Thoracic aorta (tissue), 2 donors: ENCODE measurements at places on chromosomes 12 and 14. TPM values are rescaled to one million over a fixed set of nuclear protein-coding genes. Genes with fewer than 3 reads are reported as not detected.

DNA sequence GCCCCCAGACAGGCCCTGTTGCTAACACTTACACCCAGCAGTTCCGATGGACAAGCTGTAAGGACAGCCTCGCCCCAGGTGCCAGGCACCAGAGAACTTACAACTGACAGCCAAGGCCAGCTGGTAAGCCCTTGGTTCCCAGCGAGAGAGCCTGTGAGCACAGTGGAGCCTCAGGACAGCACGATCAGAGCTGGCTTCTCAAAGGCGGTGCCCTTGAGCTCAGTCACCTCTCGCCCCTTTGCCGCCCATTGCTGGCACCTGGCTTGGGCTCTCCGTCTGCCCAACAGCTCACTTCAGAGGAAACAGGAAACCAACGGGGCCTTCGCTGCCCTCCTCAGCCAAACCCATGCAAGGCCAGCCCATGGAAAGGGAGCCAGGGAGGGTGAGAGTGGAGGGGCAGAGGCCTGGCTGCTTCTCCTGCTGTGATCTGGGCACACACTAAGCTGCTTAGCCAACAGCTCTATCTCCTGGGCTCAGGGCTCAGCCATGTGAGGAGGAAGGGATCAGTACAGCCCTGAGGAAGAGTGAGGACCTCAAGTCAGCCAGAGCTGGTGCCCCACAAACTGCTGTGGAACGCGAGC, 98.5 kb downstream of the SINHCAF start:
- H3K27ac ChIP-seq: no peak overlapping the region
- H3K4me1 ChIP-seq: peaks cover 8% of the 10 kb centered on the region
- H3K4me3 ChIP-seq: no peak overlapping the region
- H3K36me3 ChIP-seq: no peaks in the 10 kb centered on the region
- DNase-seq: no peak

DNA sequence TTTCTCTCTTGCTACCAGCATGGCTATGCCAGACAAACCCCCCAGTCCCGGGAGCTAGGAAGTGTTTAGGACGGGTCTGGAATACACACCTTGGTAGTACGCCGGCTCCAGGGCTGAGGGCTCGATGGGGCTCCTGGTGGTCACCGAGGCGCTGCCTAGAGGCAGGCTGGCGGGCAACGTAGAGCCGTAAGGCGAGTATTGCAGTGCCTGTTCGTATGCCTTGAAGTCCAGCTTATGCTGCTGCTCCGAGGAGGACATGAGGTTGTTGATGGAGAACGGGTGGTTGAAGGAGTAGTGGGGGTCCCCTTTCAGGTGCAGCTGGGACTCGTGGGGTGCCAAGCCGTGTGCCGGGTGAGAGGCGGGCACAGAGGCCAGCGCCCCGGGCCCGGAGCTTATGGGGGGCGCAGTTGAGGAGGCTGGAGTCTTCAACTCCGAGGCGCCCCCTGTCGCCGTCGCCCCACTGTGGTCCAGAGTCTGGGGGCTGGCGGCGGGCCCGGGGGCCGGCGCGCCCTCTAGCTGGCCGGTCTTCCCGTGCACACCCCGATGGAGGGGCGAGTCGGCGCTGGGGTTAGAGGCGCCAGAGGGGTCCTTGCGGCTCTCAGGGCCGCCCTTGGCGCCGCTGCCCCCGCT, 3.6 kb downstream of the FOXA1 start:
- H3K4me1 ChIP-seq: peaks cover 6% of the 10 kb centered on the region
- H3K27ac ChIP-seq: no peak overlapping the region
- H3K36me3 ChIP-seq: no peaks in the 10 kb centered on the region
- peaks cover 55% of the 10 kb centered on the region for H3K27me3 ChIP-seq

Gene IL23A
- not detected for total RNA-seq

DNA sequence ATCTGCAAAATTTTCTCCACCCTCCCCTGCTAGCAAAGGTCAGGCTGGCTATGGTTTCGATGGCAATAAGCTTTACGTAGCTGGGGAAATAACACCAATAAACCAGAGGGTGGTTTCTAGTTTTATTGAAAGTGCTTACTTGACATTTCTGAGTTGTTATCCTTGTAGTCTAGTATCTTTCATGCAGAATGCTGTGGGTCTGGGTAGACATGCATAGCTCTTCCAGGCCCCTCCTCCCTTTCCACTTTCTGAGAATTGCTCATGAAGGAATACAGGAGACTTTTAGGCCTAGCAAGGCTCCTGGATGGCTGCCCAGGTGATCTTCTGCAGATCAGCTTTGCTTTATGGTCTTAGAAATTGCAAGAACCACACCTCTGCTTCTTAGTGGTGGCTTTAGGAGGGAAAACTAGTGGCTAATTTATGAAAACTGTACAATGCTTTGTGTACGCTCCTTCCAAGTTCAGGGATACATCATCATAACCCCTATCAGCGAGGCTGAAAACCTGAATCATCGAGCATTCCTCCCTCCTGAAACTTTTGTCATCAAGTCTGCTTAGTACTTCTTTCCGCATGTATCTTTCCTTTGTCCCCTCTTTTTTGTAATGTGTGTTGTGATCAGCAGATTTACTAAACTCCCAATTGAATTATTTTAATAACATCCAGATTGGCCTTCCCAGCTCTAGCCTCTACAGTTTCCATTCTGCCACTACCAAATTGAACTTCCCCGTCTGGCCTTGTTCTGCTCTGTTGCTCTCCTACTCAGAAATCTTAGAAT, 473.0 kb downstream of the RAD51B start:
- H3K27ac ChIP-seq: no peak overlapping the region
- no peaks in the 10 kb centered on the region for H3K27me3 ChIP-seq
- H3K4me1 ChIP-seq: peaks cover 4% of the 10 kb centered on the region
- H3K36me3 ChIP-seq: no peaks in the 10 kb centered on the region
- no peak overlapping the region for H3K4me3 ChIP-seq
- DNase-seq: no peak

DNA sequence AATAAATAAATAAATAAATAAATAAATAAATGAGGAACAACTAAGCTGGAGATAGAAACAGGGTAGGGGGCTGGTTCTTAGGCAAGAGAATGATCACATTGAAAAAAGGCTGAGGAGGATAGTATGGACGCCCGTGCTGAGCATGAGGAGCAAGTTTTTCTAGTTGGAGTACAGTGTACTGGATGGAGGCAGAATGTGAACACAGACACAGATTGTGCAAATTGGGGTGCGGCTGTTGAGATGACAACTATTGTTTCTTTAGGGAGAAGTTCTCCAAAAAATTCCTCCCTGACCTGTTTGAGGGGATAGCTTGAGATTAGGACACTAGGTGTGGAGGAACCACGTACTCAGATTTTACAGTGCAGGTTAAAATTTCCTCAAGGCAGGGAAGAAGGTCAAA, 979 bp upstream of the BIN2 start:
- H3K27ac ChIP-seq: no peak overlapping the region
- no peaks in the 10 kb centered on the region for H3K27me3 ChIP-seq
- H3K4me1 ChIP-seq: no peaks in the 10 kb centered on the region
- DNase-seq: no peak

- H3K27ac ChIP-seq: no peak overlapping the region
- H3K36me3 ChIP-seq: no peaks in the 10 kb centered on the region
- H3K4me3 ChIP-seq: no peak overlapping the region
- DNase-seq: no peak
Measured at GRCh38 chr14:99995700-99996356, 69.4 kb upstream of the EVL start.

Gene TPPP2
- not detected for total RNA-seq

Gene KRT7
- total RNA-seq: 24.1 TPM

DNA sequence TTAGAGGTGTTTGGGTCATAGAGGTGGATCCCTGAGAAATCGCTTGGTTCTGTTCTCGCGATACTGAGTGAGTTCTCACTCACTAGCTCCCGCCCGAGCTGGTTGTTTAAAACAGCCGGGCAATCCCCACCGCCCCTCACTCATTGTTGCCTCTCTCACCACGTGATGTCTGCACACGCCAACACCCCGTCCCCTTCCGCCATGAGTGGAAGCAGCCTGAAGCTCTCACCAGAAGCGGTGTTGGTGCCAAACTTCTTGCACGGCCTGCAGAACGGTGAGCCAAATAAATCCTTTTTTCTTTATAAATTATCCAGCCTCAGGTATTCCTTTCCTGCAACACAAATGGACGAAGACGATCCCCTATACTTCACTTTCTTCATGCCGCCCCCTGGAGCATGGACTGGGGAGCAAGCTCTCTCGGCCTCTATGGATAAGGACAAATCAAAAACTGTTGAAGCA, 45.4 kb upstream of the CCND2 start:
- H3K27me3 ChIP-seq: no peaks in the 10 kb centered on the region
- no peaks in the 10 kb centered on the region for H3K36me3 ChIP-seq
- no peaks in the 10 kb centered on the region for H3K4me1 ChIP-seq
- H3K4me3 ChIP-seq: no peak overlapping the region
- H3K27ac ChIP-seq: no peak overlapping the region

GRCh38 chr14:38073641-38074040, 134.1 kb upstream of the SSTR1 start:
- H3K27me3 ChIP-seq: no peaks in the 10 kb centered on the region
- no peaks in the 10 kb centered on the region for H3K36me3 ChIP-seq
- DNase-seq: no peak
- no peak overlapping the region for H3K27ac ChIP-seq

DNA sequence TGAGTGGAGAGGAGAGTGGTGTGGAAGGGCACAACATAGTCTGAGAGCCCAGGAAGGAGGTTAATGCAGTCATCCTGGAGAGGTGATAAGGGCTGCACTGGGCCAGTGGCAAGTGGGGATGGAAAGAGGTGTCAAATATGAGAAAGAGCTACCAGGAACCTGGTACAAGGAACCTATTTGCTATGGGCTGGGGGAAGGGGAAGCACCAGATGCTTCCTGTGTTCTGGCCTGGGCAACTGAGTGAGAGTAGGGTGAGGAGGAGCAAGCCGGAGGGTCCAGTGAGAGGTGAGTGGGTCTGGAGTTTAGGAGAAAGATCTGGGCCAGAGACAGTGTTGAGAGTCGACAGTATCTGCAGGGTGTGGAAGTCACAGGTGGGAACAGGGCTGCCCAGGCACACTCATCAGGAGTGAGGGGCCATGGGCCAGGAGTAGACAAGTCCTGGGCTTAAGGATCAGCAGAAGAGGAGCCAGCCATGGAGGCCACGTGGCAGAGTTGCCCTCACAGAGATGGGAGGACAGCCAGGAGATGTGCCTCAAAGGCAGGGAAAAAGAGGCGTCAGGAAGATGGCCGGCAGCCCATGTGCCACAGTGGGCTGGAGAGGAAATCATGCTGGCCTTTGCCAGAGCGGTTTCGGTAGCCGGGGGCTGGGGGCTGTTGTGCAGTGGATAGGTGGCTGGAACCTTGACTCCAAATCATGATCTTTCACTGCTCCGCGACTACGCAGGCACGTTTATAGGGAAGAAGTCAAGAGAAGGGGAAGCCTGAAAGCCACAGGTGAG, 2.9 kb upstream of the AQP6 start:
- H3K4me3 ChIP-seq: no peak overlapping the region
- H3K4me1 ChIP-seq: peaks cover 24% of the 10 kb centered on the region
- no peak overlapping the region for H3K27ac ChIP-seq
- no peak for DNase-seq
- H3K36me3 ChIP-seq: no peaks in the 10 kb centered on the region

Gene CFAP251
- total RNA-seq: 3.4 TPM

Gene RTN1
- 129 TPM for total RNA-seq

DNA sequence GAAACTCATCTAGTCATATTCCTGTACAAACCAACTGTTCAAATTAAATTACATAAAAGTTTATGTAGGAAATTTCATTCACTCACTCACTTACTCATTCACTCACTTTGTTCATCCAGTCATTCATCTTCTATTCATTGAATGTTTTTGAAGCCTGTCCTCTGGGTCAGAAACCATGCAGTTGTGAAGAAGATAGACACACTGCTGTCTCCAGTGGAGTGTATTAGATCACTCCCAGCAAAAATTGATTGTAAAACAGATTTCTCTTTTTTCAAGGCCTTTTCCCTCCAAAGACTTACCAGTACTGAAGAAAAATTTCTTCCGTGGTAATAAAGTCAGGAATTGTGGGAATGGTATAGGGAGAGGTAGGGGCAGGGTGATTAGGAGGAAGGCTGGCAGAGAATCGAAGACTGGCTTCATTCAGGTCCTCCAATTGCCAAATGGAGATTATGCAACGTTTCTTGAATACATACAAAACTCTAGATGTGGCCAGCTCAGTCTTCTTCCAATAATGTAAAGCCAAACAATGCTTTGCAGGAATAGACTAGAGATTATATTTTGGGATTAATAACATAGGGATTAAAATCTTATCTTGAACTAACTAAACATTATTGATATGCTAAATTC, 9.1 kb downstream of the LRRK2 start:
- H3K36me3 ChIP-seq: peaks cover 2% of the 10 kb centered on the region
- H3K4me3 ChIP-seq: no peak overlapping the region
- no peaks in the 10 kb centered on the region for H3K4me1 ChIP-seq
- no peaks in the 10 kb centered on the region for H3K27me3 ChIP-seq
- DNase-seq: no peak

DNA sequence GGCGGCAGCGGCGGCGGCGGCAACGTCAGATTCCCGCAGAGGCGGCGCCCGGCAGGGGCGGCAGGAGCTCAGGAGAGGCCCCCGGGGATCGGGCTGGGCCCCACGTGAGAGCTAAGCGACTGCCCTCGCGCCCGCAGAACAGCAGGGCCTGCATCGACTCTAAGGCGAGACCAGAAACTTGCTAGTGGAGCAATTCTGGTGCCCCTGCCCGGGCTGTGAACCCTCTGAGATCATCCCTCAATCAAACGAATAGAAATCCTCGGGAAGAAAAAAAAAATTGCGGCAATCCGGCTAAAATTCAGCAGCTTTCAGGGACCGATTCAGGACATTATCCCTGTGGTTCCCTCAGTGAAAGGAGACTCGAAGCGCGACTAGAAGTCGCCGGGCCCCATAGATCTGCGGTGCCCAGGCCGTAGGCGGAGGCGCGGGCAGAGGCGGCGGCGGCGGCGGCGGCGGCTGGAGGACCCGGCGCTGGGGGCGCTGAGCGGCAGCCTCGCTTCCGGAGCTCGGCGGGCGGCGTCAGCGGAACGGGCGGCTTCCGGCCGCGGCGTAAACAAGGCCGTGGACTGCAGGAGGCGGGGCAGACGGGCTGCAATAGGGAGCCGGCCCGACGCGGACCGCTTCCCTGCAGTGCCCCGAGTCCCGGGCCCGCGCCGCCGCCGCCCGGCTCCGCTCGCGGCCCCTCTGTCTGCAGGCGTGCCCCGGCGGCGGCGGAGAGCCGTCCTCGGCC, at the start of gene KLHDC2:
KLHDC2 (plus strand) TSS at position 583 of the 730 bp plus-strand sequence. CDS start 316 bp downstream, outside the sequence.
- H3K36me3 ChIP-seq: peaks cover 5% of the 10 kb centered on the region
- H3K27me3 ChIP-seq: no peaks in the 10 kb centered on the region
- DNase-seq: peak; percentile 60
- H3K4me1 ChIP-seq: peaks cover 31% of the 10 kb centered on the region

- H3K27me3 ChIP-seq: no peaks in the 10 kb centered on the region
- DNase-seq: no peak
Measured at GRCh38 chr14:34203251-34203722, 252.4 kb upstream of the EGLN3 start.

- DNase-seq: no peak
- H3K27ac ChIP-seq: no peak overlapping the region
- H3K4me3 ChIP-seq: no peak overlapping the region
- no peaks in the 10 kb centered on the region for H3K27me3 ChIP-seq
- no peaks in the 10 kb centered on the region for H3K36me3 ChIP-seq
Measured at GRCh38 chr14:39568809-39569538, 136.7 kb upstream of the FBXO33 start.

Gene THTPA
- 17.8 TPM for total RNA-seq

GRCh38 chr12:69686731-69687130, 12.4 kb downstream of the BEST3 start:
- no peak overlapping the region for H3K27ac ChIP-seq
- DNase-seq: no peak
- no peaks in the 10 kb centered on the region for H3K27me3 ChIP-seq
- peaks cover 20% of the 10 kb centered on the region for H3K4me1 ChIP-seq
- no peaks in the 10 kb centered on the region for H3K36me3 ChIP-seq

Gene C1QL4
- total RNA-seq: not detected
